ENCODE measurements at places on chromosomes 6 and 20.

DNA sequence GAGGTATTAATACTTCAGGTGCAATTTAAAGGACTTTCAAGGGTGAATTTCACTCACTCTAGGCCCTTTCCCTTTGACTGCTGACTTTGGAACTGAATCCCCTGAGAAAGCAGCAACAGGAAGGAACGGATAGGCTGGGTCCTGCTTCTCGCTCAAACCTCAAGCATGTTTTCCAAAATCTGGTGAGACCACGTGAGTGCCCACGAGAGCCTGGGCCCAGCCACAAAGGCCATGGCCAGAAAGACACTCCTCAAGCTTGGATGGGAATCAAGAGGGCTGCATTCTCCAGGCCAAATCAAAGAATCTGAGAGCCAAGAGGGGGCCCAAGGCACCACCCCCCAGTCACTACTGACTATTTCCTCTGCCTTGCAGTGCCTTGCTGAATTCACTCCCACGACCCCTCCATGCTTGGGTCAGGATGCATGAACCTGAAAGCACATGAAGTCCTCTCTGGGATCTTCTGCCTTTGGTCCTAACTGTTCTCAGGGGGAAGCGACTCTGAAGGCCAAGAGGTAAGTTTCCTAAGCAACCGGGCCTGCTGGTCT lies 146.1 kb downstream of the NFATC2 start:
- DNase-seq, result no peak

DNA sequence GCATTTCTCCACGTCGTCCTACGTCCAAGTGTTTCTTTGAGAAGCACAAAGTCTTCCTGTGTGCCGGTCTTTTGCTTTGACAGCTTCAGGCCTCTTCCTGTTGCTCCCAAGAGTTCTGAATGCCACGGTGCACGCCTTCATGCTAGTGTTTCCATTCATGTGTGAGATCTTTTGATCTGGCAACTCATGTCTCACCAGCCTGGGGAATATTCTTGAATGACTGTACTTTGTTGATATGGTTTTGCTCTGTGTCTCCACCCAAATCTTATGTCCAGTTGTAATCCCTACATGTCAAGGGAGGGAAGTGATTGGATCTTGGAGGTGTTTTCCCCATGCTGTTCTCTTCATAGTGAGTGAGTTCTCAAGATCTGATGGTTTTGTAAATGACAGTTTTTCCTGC lies 129.6 kb upstream of the THBS2 start:
- no peak for DNase-seq

- no peak for DNase-seq
These were observed 44.8 kb downstream of the AGPAT4 start for GRCh38 chr6:161228921-161229591.

- peak; percentile 31 for DNase-seq
These were observed 88.3 kb downstream of the DLGAP4 start for GRCh38 chr20:36394340-36394965.

DNA sequence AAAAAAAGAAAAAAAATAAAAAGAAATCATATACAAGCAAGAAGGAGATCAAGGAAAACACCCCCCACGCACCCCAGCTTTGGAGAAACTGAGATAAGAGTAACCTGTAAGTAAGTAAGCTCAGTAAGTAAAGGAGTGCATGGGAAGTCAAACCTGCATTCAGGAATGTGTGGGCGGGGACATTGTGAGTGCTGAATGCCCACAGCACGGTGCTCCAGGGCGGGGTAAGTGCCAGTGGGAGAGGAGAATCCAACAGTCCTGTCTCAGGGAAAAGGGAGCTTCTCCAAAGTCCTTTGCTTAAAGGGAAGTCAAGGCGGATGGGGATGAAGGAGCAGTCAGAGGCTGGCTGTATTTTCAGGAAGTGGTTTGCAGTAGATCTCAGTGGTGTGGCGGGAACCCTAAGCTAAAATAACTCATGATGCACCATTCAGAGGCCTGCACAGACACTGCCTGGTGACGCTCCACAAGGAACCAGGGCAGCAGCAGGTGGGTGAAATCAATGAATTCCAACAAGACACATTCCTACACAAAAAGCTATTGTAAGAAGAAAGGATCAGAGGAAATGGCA lies 368.0 kb downstream of the QKI start:
- no peak for DNase-seq
